Inflammatory macrophage treated with lipopolysaccharide for 4 hours (primary cell): ENCODE measurements at places on chromosomes 3 and 15.

DNA sequence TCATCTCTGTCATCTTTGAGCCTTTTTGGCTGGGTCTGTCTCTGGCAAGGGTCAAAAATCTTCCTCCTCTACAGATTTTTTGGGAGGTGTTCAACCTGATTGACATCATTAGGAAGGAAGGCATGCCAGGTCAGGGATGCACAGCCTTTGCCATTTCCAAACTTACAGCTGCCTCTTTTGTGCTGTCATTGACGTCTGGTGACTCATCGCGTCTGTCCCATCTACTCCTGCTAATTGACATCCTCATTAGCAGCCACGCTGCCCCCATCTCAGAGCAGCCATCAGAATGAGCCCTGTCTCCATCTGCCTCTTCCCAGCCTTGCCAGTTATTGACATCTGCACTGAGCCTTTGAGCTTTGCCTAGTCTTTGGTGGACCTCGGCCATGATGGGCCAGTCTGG, 53.0 kb downstream of the PDIA5 start:
- no peak for DNase-seq

- no peak for DNase-seq
These were observed 329.1 kb upstream of the ROPN1 start for GRCh38 chr3:124320976-124321375.

- DNase-seq, result no peak
These were observed 23.9 kb upstream of the TM4SF1 start for GRCh38 chr3:149401212-149401925.

GRCh38 chr3:112681822-112682325, 40.9 kb upstream of the CCDC80 start:
- peak; percentile 43 for DNase-seq

GRCh38 chr3:186790261-186790981, 7.0 kb downstream of the EIF4A2 start:
- no peak for DNase-seq

DNA sequence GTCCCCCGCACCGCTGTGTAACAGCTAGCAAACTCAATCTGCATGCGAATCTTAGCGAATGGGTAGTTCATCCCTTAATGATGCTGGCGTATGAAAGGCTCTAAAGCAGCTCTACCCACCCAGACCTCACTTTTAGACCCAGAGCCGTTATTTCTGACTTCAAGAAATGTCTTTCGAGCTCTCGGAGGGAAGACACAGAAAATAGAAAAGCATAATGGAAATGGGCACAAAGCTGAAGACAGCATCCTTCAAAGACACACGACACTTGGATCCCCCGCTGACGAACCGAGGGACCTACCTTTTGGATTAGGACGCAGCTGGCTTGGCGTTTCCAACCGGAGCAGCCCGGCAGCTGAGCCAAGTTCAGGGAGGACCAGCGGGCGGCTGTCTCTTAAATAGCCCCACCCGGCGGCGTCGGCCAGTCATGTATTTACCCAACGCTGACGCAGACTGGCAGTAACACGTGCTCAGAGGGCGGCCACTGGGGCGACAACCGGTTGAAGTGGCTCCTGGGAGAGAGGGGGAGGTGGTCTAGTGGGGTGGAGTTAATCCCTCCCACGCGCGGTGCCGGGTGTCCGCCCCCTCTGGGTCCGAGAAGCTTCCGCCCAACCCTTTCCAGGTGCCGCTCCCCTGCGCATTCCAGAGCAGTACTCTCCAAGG, 1.5 kb downstream of the CCK start:
- DNase-seq, result peak; percentile 1

DNA sequence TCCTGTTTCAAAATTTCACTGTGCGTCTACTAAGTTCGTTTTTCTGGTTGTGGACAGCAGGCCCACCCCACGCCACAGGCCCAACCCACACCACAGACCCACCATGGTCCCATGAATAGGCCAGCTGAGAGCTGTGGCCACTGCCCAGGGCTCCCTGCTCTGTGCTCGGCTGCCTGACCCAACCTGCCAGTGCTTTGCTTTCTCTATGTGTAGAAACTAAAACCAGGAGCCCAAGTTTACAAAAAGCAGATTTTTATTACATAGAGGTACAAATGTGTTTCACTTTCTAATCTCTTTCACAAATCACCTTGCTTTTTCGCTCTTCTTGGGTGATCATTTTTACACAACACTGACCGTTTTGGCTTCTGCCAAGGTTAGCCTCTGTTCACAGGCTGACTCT, 69.1 kb downstream of the HERC2 start:
- DNase-seq, result no peak
